ENCODE measurements at places on chromosomes 16 and 17.

DNA sequence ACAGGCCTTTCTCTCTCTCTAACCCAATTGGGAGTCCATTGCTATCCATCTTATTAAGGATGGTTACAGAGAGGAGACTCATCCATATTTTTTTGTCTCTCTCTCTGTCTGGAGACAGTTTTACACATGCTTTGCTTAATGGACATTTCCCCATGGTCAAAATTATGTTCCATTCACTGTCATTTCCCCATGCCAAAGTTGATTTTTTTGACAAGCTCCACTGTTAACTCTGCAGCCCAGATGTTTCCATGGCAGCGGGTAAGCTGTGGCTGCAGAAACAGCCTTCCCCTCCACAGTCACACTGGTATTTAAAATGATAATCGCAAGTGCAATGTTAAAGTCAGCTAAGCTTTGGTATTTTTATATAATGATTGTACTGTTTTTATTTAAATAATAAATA lies 63.9 kb upstream of the HLF start:
- no peak for DNase-seq

GRCh38 chr16:86052115-86052670 lies 153.2 kb downstream of the IRF8 start:
- DNase-seq, result no peak

DNA sequence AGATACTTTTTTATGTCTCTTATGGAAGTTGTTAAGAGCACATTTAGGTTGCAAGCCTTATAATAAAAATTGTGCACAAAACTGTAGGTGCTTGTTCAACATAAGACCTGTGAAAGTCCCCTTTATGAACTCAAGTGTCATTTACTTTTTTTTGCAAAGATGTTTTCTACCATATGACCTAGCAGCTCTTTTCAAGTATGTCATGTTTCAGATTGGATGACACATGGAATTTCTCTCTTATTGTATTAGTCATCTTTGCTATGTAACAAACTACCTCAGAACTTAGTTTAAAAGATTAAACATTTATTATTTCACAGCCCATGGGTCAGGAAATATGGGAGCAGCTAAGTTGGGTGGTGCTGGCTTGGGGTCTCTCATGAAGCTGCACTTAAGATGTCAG lies 57.9 kb downstream of the PHKB start:
- no peak for DNase-seq

DNA sequence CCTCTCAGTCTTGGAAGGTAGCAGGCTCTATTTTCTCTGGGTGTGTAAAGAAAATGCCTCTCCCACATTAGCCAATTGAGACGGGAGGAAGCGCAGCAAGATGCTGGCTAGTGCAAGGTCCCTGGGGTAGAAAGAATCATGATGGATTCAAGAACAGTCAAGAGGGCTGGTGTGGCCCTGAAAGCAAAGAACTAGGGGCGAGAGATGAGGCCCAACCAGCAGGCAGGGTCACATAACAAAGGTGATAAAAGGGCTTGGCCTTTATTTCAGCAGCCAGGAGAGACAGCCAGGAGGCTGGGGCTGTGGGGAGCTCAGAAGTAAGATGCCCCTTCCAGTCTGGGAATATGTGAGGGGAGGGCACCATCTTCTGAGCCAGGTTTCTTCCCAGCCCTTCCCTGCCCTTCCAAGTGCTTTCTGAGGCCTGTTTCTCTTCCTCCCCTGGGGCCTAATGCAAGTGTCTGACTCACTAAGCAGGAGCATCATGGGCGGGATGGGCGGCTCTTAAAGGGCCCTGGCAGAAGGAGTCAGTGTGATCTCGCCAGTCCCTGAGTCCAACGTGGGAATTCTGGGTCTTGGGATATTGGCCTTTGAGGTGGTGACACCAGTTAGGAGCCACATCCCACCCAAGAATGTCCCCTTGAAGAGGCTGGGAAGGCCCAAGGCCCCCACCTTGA lies 3.9 kb upstream of the NLRC5 start:
- DNase-seq, result no peak

- no peak for DNase-seq
These were observed 457.9 kb upstream of the CDH5 start for GRCh38 chr16:65908568-65908967.

GRCh38 chr17:72077326-72077960 lies 43.4 kb upstream of the SOX9 start:
- DNase-seq, result no peak

GRCh38 chr17:45035848-45036247 lies 15.6 kb downstream of the DCAKD start:
- DNase-seq, result no peak

GRCh38 chr16:56651586-56651985 lies at the start of gene MT1B:
TSS of gene MT1B (plus strand) at chr16:56651886. CDS start at chr16:56651954, 68 bp downstream.
- DNase-seq, result no peak

DNA sequence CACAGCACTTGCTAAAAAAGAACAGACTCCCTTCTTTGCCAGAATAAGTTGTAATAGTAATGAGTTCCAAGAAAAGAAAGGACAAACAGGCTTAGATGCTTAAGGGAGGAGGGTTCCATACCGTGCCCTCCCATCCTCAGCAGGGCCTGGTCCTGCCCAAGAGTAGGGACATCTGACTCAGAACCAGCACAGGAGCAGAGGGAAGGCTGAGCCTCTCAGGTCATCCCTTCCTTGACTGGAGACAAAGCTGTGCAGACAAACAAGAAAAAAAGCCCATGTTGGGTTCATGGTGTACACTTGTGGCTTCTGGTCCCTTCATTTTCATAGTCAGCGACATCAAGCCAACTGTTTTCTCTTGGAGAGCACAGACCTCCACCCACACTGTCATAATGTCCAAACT lies 44.2 kb upstream of the NDRG4 start:
- no peak for DNase-seq

DNA sequence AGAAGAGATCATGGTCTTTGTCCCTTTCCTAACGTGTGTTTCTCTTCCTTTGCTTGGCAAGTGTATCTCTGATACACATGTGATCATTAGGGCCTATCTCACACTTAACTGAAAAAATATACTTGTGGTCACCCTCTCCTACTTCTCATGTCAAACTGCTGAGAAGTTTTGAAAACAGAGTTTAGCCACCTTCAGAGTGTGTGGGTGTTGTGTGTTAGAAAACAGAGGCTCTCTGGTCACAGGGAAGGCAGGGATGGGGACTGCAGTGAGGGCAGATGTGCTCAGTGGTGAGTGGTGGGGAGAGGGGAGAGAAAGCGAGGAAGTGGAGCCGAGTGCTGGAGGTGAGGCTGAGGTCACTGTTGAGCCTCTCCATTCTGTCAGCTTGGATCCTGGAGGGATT lies 29.4 kb downstream of the GRB7 start:
- DNase-seq, result no peak

DNA sequence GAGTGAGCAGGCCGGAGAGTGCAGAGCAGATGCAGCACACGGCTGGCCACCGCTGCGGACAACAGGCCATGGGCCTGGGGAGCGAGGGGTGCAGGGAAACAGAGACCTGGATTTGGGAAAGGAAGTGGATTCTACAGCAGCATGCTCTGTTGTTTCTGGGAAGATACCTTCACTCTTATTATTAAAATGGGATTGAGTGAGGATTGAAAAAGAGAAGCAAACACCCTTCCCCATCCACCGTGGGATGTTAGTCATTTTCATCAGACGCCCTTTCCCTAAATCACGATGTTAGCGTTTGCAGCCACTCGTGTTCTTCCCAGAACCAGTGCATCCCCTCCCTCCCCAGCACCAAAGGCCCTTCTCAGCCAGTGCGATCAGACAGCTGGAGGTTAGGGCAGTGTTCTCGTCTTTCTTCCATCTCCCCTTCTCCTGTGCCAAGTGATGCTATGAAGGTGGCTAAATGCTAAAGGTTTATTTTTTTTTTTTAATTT lies 196.5 kb upstream of the CHMP6 start:
- DNase-seq, result no peak

GRCh38 chr17:4785311-4786105 lies 656 bp downstream of the VMO1 start:
- DNase-seq, result no peak

GRCh38 chr16:30985401-30986128 lies 558 bp downstream of the HSD3B7 start:
- peak; percentile 72 for DNase-seq

GRCh38 chr17:45867171-45867570 lies 22.5 kb downstream of the SPPL2C start:
- DNase-seq, result no peak

DNA sequence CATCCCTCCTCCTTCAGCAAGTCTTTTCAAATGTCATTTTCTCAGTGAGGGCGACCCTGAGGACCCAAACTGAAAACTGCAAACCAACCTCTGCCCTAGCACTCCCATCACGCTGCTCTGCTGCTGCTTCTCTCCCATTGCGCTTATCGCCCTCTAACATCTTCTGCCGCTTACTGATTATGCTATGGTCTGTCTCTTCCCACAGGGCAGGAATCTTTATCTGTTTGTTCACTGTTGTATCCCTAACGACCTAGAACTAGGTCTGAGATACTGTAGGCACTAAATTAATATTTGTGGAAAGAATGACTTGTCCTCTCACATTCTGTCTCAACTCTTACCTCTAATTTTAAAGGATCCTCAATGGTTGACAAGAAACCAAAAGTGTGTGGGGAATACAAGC lies 12.5 kb downstream of the ZSCAN32 start:
- DNase-seq, result no peak

GRCh38 chr17:66129759-66130158 lies 62.2 kb downstream of the CEP112 start:
- DNase-seq, result no peak

GRCh38 chr17:50800196-50800700 lies 32.9 kb upstream of the ANKRD40CL start:
- no peak for DNase-seq

DNA sequence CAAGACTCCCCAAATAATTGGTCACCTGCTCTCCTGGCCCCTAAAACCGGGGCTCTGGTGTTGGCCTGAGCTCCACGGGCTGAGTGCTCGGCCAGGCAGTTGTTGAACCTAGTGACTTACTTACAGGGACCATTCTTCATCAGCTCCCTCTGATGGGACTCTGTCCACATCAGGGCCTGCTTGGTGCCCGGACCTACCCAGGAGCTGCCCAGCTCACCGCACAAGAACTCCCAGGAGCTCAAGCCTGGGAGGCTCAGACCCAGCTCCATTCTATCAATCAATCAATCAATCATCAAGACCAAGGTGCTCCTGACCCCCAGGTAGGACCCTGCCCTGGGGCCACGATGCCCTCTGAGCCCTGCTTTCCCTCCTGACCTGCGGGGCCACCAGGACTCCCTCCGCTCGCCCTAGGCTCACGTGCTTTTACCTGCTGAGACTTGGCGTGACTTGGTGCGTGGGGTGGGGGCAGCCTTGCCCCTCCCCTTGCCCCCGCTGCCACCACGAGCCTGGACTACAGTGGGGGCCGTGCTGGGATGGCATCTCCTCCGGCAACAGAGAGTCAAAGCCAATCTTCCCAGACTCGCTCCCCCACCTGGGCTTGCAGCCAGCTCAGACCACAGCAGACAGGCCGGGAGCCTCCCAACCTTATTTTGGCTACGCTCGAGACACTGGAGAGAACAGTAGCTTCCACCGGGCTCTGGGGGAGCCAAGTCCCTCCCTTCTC lies 15.7 kb downstream of the IL34 start:
- no peak for DNase-seq

DNA sequence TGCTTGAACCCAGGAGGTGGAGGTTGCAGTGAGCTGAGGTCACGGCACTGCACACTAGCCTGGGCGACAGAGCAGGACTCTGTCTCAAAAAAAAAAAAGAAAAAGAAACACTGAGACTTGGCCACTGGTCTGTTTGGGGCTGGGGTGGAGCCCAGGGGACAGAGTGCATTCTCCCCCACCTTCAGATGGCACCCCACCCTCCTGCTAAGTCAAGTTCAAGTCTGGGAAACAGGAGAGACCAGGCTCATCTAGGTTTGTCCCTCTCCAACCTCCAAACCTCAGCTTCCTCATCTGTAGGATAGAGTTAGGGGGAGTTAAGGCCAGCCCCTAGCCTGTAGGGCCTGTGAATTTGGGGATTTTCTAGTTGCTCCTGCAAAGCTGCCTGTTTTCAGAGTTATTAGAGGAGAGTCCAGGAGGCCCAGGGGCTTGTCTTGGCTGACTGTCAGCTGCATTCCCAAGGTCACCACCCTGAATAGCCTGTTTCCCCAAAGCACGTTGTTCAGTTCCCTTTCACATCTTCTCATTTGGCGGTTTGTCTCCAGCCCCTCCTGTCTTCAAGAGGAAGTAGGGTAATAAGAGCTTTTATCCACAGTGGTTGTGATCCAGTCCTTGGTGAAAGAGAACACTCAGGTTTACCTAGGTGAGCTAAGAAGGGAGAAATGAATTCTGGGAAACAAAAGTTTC lies 2.2 kb downstream of the MT3 start:
- DNase-seq, result no peak

- no peak for DNase-seq
These were observed 37.2 kb downstream of the HAPSTR1 start for GRCh38 chr16:9128346-9129342.

GRCh38 chr16:56097306-56097705 lies 94.0 kb upstream of the GNAO1 start:
- no peak for DNase-seq

- no peak for DNase-seq
These were observed 25.0 kb downstream of the TAC4 start for GRCh38 chr17:49822829-49823228.

DNA sequence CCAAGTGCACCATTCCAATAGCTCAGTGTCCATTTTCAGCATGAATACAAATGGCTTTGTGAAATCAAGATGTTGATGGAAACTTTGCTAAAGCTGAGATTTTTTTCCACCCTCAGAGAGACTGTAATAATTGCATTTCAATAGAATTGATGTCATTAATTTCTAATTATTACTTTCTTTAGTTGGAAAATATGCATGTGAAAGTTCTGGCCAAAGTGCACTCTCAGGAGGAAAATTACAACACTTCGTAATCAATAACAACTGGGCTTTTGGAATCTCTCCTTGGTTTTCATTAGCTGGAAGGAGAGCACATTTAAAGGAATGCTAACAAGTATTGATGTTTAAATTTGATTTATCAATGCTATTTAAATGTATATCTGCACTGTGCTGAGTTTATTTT lies 529.5 kb upstream of the CDH8 start:
- DNase-seq, result no peak

DNA sequence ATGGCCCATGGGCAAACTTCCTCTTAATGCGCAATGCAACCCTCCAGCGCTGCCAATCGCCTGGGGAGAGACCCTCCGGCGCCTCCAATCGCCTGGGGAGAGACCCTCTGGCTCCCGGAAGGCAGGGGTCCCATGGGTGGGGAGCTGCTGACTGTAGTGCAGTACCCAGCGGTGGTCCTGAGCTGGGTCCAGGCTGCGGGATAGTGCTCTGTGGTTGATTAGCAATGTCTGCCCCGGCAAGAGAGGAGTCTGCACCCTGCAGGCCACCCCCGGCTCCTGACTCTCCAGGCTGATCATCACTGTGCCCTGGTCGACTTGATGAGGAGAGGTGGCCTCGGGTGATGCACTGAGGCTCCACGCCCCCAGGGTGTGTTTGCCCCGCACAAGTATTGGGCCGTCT lies 44.6 kb upstream of the ZNF469 start:
- DNase-seq, result no peak
